ENCODE measurements at places on chromosomes 16 and 17. TPM values are rescaled to one million over a fixed set of nuclear protein-coding genes. Genes with fewer than 3 reads are reported as not detected.

- DNase-seq = no peak
Observed at GRCh38 chr17:20997711-20998570, 44.9 kb downstream of the USP22 start.

DNA sequence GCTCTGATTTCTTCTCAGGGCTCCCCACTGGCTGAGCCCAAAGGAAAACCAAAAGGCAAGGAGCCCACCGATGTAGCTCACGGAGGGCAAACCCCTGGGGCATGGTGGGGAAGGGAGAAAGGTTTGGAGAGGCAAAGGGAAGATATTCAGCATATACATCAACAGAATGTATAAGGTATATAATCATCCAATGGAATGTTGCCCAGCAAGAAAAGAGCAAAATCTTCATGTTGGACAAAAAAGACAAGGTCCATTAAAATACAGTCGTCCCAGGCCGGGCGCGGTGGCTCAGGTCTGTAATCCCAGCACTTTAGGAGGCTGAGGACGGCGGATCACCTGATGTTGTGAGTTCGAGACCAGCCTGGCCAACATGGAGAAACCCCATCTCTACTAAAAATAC, 1.6 kb downstream of the CPPED1 start:
- DNase-seq = no peak

TEKT1 gene
- total RNA-seq = not detected

DNA sequence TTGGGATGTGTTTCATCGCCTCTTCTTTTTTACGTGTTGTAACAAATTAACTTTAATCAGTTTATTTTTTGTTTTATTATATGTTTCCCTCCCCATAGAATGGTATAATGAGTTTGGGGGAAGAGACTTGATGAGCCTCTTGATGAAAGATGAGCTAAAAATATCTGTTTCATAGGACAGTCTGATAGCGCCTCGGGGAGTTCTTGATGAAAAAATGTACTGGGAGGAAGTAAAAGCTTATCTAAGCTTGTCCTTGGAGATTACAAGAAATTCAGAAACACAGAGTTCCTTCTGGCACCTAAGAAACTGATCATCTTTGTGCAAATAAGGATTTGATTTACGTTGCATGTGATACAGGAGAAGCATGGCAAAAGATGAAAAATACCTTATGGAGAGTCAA, 350.2 kb upstream of the CDH8 start:
- DNase-seq = no peak

DNA sequence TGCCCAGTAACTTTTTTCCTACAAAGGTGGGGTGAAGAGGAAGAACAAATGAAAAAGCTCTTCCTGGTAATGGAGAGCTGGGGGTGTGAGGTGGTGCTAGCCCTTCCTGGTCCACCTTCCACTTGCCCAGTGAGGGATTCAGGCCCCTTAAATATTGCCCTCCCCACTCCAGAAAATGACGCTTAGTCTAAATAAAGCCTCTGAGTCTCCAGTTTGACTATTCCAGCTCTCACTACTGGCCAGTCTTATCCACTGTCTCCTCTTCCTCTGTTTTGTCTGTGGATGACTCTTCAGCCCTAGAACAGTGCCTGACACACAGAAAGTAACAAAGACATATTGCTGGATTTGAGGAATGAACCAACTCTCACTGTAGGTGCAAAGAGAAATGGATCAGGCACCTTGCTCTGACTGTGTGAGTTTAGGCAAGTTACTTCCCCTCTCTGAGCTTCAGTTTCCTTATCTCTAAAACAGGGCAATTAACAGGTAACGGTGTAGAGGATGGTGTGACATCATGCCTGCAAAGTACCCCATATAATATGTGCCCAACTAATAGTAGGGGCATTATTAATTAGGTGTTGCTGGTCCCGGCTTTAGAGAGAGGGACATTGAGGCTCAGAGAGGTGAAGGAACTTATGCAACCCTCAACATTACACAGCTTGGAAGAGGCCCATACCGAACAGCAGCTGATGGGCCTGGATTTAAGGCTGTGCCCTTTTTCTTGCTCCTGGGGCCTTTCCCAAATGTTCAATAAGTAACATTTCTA, 21.3 kb downstream of the ZNF385C start:
- DNase-seq = no peak

DNA sequence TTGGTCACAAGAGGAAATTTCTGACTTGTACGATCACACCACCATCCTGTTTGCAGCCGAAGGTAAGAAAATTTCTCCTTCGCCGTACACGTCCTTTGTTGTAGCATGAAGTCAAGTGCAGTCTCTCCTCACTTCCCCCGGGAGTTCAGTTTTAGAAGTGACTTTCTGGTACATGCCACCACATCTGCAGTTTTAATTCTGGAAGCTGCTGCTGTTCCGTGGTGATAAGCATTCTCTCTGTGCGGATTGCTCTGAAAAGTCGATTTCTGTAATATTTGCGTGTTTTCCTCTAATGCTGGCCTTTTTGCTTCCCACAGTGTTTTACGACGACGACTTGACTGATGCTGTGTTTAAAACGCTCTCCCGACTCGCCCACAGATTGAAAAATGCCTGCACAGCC, 20.6 kb downstream of the METTL22 start:
- DNase-seq = no peak

DNA sequence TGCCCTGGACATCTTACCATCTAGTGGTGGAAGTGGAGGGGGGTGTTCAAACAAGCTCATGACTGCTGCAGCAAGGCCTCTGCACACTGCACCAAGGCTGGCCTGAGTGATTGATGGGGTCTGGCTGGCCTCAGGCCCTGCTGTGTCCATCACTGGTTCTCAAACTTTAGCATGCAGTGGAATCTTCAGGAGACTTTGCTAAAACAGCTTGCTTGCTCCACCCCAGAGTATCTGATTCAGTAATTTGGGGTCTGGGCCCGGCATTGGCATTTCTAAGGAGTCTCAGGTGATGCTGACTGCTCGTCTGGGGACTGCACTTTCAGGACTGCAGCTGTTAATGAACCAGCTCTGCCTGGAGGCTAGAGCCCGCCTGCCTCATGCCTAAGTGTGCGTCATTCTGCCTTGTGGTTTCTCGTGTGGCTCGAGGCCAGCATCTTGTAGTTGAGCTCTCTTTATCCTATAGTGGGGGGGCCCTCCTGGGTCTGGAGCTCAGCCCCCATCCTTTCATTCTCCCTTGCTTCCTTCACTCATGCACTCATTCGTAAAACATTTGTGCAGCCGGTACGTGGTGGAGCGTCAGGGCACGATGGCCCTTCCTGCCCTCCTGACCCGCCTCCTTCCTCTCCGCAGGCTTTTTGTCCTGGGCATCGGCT, 4.1 kb downstream of the MGAT5B start:
- no peak for DNase-seq

GRCh38 chr16:84795329-84796053, 24.3 kb upstream of the CRISPLD2 start:
- no peak for DNase-seq

DNA sequence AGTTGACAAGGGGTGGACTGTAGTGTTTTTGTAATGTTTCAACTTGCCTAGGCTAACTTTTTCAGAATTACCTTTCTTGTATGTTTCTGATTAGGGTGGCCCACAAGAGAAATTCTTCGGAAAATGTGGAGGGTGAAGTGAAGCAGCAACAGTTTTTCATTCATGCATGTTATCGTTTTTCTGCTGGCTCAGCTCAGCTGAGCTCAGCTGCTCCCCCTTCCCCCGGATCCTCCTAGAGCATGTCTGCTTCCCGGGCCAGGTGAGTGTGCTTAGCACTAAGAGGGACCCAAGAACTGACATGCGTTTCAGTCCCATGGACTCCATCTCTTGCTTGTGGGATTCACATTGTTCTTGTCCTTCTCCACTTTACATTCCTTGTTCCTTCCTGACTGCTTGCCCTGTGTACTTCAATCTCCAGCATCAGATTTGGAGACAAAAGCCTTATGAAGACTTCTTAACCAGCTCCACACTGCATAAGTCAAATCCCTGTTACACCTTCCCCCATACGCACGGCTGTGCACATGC, 33.6 kb downstream of the SCPEP1 start:
- no peak for DNase-seq

DNA sequence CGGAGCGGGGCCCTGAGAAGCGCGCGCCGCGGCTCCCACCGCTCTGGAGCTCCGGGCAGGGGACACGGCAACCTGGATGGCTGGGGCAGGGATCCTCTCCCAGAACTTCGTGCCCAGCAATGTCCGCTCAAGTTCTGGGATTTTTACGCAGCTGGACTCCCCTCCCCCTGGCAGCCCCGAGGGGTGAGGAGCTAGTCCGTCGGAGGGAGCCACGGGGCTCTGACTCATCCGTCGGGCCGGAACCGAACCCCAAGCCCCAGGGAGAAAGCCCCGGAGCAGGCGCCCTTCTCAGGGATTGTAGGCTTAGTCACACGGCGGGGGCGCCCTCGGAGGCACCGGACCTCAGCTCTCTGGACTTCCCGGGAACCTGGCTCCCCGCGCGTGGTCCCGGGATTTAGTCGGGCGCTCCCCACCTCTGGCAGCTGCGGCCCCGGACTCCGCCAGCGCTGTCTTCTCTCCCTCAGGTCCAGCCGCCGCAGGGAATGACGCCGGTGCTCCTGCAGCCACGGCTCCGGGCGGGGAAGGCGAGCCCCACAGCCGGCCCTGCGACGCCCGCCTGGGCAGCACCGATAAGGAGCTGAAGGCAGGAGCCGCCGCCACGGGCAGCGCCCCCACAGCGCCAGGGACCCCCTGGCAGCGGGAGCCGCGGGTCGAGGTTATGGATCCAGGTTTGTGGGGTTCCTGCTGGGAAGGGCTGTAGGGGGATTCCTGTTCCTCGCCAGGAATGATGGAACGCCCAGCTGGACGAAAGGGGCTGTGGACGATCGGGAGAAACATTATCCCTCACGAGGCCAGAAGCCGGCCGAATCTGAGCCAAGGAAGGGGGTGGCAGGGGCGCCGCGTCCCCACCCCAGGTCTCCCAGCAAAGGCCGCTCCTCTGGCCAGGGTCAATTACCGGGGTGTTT, 830 bp downstream of the SPHK1 start:
- peak; percentile 65 for DNase-seq

GLIS2 gene
- 0.80 TPM for total RNA-seq

ZACN gene
- 15.7 TPM for total RNA-seq

GRCh38 chr17:75783069-75783783, 1.4 kb upstream of the UNK start:
- DNase-seq = no peak

Measured in activated naive CD4-positive, alpha-beta T cell treated with anti-CD3 and anti-CD28 coated beads, Interleukin-2, amount 50 U/mL, for 72 hours (primary cell).